ENCODE measurements at places on chromosomes 6 and 20.

- no peak for DNase-seq
Measured at GRCh38 chr6:159217595-159218275, 48.5 kb downstream of the FNDC1 start.

GRCh38 chr6:156062091-156062563, 606.5 kb upstream of the NOX3 start:
- no peak for DNase-seq

GRCh38 chr6:170090561-170090960, 200.3 kb downstream of the DLL1 start:
- no peak for DNase-seq

DNA sequence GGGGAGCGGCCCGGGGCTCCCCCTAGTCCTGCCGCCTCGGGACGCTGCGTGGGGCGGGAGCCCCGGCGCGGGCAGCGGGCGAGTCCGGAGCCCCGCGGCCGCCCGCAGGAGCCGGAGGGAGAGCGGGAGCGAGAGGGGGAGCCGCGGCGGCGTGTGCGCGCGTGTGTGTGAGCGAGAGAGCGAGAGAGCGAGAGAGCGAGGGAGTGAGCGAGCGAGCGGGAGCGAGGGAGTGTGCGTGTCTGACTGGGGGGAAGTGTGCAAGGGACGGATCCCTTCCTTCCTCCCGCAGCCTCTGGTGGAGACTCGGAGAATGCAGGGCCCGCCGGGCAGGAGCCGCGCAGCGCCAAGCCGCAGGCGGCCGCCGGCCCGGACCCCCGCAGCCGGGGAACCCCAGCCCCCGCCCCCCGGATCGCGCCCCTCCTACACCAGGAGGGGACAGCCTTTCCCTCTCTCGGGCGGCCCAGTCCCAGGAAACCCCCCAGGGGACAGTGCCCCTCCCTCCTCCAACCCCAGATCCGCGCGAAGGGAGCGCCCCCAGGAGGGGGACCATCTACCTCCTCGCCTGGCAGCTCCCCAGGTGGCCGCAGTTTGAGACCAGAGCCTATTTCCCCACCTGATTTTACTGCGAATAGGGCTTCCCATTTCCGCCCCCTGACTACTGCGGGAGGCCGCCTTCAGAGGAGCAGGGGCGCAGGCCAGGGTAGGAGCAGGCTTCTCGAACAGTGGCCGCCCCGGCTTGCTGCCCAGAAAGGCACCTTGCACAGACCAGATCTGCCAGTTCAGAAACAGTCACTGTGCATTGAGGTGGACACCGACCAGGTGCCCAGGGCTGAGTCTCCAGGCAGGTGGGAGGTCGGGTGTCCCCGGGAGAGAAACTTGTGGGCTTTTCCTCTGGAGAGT, at the start of gene CDH22:
CDH22 (minus strand) TSS at position 241 of the 900 bp plus-strand sequence. CDS start 57,204 bp downstream, outside the sequence.
- peak; percentile 43 for DNase-seq

GRCh38 chr6:53822401-53823125, 27.8 kb downstream of the LRRC1 start:
- no peak for DNase-seq

DNA sequence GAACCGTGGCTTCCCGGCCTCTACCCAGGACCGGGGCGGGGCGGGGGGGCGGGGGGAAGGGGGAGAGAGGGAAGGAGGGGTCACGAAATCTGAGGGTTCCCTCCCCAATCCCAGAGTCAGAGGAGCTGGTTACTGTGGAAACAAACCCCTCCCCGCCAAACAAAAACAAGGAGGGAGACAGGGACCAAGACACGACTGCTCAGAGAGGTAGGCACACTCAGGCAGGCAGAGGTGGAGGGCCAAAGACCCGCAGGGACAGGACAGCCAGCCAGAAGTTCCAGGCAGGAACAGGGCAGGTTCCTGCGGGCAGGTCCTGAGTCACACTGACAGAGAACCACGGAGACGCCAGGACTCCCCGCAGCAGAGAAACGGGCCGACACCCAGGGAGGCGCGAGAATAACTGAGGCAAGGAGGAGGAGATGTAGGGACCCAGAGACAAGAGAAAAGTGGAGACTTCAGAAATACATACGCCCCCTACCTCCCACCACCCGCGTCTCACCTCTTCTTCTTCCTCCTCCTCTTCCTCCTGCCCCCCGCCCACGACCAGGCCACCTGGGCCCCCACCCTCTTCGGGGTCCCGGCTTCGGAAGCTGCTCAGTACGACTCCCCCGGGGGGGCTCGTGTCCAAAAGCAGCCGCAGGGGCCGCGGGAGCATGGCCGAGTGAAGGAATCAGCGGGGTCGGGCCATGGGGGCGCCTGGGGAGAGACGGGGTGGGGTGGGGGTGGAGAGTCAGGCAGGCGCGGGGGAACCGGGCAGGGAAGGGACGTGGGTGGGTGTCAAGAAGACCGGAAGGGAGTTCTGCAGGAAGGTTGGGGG, 578 bp downstream of the RGL2 start:
- DNase-seq, result peak; percentile 87

- peak; percentile 64 for DNase-seq
Measured at GRCh38 chr6:142906945-142907470, 38.0 kb downstream of the HIVEP2 start.

GRCh38 chr6:110449541-110449895, 26.9 kb downstream of the SLC22A16 start:
- no peak for DNase-seq

GRCh38 chr6:78831492-78831891, 35.9 kb upstream of the IRAK1BP1 start:
- DNase-seq, result no peak

GRCh38 chr6:5442916-5443315, 181.6 kb downstream of the FARS2 start:
- no peak for DNase-seq

DNA sequence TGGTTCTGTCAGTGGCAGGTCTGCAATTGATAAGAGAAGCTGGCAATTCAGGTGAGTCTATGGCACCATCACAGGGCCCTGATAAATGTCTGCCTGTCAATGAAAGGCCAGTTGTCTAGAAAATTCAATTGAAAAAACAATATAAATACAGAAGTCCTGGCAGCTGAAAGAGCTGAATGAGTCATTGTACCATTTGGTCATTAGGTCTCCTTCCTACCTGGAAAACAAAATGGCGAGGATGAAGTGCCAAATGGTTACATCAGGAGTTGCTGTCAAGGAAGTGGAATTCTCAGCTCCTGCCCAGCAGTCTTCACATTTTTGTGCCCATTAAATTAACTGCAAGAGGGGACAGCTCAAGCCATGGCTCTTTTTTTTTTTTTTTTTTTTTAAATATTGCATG, 37.7 kb downstream of the PEX7 start:
- DNase-seq, result no peak

DNA sequence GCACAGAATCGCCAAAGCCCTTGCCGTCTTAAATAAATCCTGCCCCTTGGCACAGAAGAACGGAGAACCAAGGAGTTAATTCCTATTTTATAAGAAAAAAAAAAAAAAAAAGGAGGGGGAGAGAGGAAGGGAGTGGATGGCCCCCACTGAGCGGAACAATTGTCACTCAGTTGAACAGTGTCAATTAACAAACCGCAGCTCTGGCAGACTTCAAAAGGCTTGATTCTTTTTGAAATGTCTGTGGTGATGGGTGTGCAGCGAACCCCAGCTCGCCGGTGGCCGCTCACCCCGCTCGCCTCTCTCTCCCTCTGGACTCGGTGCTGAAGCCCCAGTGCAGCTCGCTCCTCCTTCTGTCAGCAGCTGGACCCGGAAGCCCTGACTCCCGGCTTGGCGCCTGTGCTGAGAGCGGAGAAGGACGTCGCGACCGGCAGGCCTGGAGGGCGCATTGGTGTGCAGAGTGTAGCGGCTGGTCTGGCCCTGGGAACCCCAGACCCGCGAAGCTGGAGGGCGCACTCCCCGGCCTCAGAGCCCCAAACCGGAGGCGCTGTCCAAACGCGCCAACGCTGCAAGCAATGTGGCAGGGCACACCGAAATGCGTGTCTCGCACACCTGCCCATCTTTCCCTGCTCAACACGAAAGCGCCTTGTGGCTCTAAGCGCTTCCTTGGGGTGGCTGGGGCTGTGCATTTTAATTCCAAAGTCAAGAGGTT, 3.4 kb downstream of the LINC00237 start:
- DNase-seq, result peak; percentile 58

DNA sequence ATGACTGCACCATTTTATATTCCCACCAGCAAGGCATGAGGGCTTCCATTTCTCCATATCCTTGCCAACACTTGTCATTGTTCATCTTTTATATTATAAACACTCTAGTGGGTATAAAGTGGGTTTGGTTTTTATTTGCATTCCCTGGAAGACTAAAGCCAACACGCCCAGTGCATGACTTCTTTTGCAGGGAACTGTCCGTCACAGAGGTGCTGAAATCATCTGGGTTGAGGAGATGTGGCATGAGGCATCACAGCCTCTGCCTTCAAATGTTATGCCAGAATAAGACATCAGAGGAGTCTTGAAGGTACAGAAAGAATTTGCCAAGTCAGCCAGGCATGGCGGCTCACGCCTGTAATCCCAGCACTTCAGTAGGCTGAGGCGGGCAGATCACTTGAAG, 29.9 kb upstream of the FAM210B start:
- no peak for DNase-seq

- peak; percentile 36 for DNase-seq
Measured at GRCh38 chr20:24917797-24918578, 31.1 kb upstream of the CST7 start.

- DNase-seq, result peak; percentile 15
Measured at GRCh38 chr6:145814035-145814500, 527 bp downstream of the FBXO30 start.

GRCh38 chr20:63831646-63831992, 555 bp upstream of the ZBTB46 start:
- DNase-seq, result no peak

GRCh38 chr6:166400181-166400580, 17.4 kb upstream of the MPC1 start:
- DNase-seq, result no peak

DNA sequence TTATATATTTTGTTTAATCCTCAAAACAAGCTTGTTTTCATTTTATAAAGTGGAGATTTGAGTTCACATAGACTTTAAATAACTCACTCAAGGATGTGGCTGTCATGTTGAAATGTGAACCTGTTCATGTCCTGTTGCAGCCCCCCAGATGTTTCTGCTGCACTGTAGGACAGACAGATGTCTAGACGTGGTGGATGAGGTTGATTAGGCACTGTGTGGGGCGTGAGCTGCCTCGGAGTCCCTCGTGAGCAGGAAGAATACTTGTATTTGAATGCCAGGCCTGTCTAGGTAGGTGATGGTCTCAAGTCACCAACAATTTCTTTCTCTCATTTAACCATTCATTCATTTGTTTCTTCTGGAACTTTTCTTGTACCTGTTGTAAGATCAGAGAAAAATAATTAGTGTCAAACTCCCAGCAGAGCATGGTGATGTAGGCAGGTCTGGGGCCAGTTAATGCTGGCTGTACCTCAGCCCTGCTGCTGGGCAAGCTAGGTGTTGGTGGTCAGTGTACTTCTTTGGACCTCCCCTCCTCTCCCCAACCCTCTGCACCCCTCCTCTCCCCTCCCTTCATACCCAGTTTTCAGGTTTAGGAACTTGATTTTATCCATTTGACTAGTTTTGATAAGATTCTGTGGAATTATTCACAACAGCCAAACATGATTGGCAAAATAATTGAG, 34.0 kb downstream of the AFDN start:
- DNase-seq, result no peak

GRCh38 chr6:76004202-76004601, 68.3 kb downstream of the IMPG1 start:
- no peak for DNase-seq

GRCh38 chr6:26199773-26200764, 112.8 kb downstream of the HFE start:
- no peak for DNase-seq

DNA sequence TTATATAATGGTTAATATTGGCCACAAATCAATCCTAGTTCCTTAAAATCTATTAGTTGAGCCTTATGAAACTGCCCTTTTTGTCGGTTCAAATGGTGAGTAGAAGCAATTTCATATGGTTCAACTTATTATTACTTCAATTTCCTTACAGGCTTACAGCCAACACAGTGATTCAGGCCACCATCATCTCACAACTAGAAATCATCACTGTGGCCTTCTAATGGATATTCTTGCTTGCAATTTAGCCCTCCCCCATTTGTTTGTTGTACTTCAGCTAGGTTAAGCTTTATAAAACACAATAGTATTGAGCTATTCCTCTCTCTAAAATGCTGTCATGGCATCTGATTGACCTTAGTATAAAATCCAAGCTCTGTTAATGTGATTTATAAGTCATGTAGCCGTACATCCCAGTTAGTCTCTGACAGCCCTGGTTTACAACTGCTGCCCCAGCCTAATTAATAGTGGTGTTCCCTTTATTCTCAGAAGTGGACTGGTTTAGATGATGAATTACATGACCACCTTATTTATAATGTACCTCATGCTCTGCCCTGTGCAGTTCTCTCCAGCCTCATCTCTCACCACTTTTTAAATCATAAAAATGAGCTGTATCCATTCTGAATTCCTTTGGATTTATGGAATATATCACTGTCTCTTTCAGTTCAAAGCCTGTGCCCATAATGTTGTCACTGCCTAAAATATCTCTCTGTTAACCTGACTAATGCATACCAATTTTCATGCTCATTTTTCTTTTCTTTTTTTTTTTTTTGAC, 36.7 kb downstream of the LAMA2 start:
- no peak for DNase-seq

GRCh38 chr6:36374972-36375371, 12.5 kb downstream of the ETV7 start:
- no peak for DNase-seq

GRCh38 chr20:17873410-17874270, 95.0 kb downstream of the SNX5 start:
- DNase-seq, result no peak

GRCh38 chr20:31984981-31985471, 17.1 kb downstream of the XKR7 start:
- DNase-seq, result no peak

GRCh38 chr20:63863798-63864544, 1.1 kb upstream of the TPD52L2 start:
- peak; percentile 84 for DNase-seq

- DNase-seq, result no peak
Measured at GRCh38 chr6:158185729-158186456, 17.7 kb downstream of the GTF2H5 start.

DNA sequence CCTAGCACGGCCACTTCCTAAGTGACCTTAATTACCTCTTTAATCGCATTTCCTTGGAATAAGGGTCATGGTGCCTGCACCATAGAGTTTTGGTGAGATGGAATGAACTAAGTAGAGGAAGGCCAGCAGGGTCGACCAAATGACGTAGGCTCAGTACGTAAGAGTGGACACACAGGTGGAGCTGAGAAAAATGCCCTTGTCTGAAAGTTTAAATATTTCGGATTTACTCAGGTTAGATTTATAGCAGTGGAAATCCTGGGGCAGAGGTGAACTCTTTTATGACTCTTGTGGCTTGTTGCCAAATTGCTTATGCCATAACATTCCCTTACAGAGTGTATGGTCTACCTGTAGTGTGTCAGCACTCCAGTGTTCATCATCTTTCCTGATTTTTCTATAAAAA, 23.6 kb upstream of the BTBD3 start:
- DNase-seq, result no peak

DNA sequence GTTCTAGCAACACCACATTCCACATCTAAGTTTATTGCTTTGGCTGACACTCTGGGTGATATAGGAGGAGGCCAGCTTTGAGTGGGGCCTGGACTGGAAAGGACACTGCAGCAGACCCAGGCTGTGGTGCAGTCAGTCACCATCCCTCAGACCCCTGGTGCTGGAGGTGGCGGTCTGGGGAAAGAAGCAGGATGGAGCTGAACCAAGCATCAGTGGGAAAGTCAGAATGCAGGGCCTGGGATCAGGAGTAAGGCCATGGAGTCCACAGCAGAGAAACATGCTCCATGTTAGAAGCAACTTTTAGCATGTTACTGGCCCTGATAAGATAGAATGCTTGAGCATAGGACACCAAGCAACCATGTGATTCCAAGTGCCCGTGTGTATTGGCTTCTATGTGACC, 5.9 kb downstream of the HLA-A start:
- DNase-seq, result peak; percentile 37

Measured in CD4-positive, alpha-beta T cell treated with Interleukin-21 for 1 hour (primary cell).